ENCODE measurements at places on chromosomes 13 and 19.

DNA sequence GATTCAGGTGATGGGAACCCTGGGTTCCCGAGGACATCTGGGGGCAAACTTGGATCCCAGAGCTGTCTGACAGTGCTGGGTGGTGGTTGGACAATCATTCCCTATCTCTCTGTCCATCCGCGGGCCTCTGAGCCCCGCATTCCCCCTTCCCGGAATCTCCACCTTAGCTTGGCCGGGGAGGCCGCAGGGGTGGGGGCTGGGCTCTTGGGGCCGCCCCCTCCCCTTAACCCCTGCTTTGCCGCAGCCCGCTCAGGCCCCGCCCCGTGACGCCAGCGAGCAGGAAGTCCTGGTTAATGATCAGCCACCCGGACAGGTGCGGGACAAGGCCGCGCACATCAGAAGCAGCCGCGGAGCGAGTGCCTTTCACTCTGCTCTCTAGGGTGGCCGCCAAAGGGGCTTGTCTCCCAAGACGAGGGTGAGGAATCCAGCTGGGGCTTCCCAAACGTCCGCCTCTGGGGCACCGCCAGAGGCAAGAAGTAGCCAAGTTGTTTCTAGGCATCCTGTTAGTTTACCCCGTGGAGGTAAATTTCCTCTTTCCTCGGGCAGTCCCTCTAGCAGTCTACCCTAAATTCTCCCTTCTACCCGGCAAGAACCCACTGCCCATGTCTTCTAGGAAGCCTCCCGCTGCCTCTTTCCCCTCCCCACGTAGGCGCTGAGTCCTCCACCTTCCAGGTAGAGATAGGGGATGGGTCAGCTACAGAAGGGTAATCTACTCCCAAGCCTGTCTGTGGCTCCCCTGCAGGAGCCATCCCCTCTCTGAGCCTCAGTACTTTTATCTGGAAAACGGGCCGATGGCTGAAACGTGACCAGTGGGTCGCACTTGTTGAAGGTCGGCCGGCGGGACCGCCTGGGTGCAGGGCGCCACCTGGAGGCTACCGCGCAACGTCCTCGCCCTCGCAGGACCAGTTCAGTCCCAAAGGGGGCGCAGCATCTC lies 3.0 kb downstream of the IRF2BP1 start:
- peak; percentile 87 for DNase-seq

GRCh38 chr19:10625003-10625761 lies at the start of gene SLC44A2:
Gene SLC44A2, plus strand, starts transcription at chr19:10625553. Its CDS starts 81 bp downstream, at chr19:10625634.
- peak; percentile 95 for DNase-seq

DNA sequence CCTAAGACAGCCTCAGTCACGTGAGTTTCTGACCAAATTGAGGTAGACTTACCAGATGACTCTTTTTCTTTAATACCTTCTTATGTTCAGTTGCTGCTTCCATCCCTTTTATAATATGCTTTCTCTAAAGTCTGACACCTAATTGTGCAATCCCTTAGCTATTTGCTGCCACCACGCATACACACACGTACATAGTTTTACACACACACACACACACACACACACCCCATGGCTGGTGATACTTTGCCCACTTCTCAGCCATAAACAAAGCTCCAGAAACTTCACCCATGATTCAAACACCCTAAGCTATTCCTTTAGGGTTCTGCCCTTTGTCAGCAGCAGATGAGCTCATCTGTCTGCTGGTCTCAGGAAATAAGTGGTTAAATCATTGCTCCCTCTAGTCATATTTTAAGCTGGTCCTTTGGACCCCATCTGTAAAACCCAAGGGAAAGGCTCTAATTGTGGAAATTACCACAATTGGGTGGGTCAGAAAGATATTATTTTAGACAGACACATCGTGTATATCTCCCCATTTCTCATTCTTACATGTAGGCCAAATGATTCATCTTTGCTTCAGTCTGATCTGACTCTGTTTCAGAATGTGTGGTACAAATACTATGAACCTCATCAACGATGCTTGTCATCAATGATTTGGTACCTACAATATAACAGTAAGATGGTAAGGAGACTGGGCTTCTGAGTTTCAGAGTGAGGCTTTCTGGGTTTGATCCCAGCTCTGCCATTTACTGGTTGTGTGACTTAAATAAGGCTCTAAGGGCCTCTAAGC lies 69.2 kb downstream of the NALCN start:
- DNase-seq: no peak

- DNase-seq: no peak
Measured at GRCh38 chr19:34188408-34188807, 16.1 kb downstream of the LSM14A start.

DNA sequence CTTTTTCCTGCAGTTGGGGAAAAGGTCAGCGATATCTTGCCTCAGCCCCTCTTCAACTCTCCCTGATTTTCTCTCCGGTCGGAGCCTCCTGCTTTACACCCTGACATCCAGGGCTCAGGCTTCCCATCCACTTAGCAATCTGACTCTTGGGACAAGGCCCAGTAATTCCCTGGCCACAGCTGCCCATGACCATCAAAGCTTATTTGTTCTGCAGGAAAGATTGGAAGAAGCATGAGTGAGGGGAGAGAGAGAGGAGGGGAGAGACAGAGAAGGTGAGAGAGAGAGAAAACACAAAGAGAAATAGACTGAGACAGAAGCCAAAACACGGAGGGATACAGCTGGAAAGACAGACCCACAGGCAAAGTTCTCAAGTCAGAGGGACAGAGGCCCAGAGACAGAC lies 13.7 kb downstream of the SYT3 start:
- DNase-seq: no peak
